ENCODE measurements at places on chromosomes 2 and 18.

DNA sequence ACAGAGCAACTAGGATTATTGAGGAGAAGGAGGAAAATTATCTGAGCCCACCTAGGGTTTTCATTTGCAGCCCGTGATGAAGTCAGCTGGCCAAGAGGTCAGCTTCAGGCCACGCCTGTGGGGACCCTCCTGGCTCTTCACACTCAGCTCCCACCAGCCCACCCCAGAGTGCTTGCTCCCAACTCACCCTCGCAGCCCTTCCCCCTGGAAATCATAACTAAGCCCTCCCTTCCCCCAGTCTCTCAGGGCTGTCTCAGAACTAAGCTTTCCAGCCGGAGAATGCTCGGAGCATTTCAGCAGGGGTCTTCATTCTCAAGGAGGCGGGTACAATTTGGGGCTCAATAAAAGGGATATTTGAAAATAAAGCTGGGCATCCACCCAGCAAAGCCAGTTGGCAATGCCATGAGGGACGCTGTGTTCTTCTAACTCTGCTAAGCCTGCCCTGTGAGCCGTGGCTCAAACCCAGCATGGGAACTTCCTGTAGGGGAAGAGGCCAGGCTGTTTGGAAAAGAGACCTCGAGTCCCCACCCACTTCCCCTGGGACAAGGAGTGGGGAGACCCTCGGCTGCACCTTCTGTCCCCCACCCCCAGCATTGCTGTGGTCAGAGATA, 194.9 kb downstream of the CTIF start:
- DNase-seq = no peak

GRCh38 chr2:128412181-128412871, 93.7 kb upstream of the HS6ST1 start:
- DNase-seq = no peak

DNA sequence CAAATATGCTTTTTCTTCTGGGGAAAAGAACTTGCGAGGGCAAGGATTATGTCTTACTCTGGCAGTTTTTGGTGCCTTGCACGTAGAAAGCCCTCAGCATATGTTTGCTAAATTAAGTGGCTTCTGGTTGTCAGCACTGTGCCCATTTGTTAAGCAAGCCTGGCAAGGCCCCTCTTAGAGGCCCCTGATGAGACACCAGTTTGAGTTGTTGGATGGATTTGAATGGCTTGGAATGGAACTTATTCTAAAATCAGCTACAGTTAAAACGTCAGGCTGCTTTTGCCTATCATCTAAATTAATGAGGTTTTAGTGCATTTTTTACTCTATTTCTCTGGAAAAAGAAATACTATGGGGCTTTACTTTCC, 28.2 kb downstream of the TMEM182 start:
- no peak for DNase-seq

GRCh38 chr2:213296270-213296669, 12.0 kb downstream of the SPAG16 start:
- no peak for DNase-seq

GRCh38 chr2:27615316-27615715, 13.5 kb downstream of the CCDC121 start:
- DNase-seq = no peak

DNA sequence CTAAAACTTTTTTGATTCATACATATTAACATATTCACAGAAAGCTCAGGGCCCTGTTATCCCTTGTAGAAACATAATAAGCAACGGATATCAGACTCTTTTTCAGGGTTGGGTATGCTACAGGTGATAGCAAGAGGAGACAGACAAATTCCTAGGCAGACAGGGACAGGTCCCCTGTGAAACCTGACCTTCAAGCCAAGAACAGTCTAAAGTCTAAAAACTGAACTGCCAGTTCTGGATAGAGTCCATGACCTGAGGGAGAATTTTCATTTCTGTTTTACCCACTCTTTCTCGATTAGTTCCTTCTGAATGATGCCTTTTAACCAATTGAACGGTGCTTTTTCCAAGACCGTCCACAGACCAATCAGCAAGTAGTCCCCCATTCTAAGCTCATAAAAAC, 54.2 kb downstream of the RIT2 start:
- no peak for DNase-seq

- no peak for DNase-seq
Measured at GRCh38 chr18:66571845-66572244, 32.0 kb downstream of the CDH19 start.

GRCh38 chr18:74382481-74383017, 66.9 kb downstream of the C18orf63 start:
- no peak for DNase-seq
